ENCODE measurements at places on chromosomes 2 and 18. TPM values are rescaled to one million over a fixed set of nuclear protein-coding genes. Genes with fewer than 3 reads are reported as not detected.

DNA sequence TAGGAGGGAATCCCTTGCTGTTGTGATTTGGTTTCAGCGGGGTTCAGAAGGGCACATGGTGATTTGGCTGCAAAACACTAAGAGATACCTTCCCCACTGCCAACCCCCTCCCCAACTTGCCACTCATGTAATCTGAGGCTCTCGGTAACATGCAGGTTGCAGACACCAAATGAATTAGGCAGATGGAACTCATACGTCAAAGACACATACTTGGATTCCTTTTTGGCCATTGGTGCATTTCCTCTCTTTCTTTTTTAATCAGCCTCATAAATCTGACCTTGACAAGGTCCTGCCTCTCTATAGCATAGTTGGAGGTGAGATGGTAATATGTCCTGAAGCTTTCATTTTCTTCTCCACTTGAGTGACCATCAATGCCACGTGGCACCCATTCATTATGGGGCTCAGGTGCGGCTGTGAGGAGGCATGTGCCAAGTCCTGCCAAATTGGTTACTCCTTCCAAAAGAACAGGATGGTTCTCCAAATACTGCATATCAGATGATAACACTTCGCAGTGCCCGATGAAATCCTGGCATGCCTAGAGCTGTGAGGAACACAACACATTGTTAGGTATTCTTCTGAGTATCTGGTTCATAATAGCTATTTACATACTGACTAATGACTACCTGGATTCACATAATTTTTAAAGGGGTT is 8.3 kb upstream of the TMEM178A start:
- no peak for DNase-seq

GRCh38 chr18:54606835-54607212 is 15.8 kb downstream of the DYNAP start:
- no peak for DNase-seq

The UGT1A9 gene
- not detected for total RNA-seq

The DNAH7 gene
- 0.48 TPM for total RNA-seq

GRCh38 chr2:111642586-111643327 is 241.2 kb downstream of the ANAPC1 start:
- DNase-seq, result no peak

DNA sequence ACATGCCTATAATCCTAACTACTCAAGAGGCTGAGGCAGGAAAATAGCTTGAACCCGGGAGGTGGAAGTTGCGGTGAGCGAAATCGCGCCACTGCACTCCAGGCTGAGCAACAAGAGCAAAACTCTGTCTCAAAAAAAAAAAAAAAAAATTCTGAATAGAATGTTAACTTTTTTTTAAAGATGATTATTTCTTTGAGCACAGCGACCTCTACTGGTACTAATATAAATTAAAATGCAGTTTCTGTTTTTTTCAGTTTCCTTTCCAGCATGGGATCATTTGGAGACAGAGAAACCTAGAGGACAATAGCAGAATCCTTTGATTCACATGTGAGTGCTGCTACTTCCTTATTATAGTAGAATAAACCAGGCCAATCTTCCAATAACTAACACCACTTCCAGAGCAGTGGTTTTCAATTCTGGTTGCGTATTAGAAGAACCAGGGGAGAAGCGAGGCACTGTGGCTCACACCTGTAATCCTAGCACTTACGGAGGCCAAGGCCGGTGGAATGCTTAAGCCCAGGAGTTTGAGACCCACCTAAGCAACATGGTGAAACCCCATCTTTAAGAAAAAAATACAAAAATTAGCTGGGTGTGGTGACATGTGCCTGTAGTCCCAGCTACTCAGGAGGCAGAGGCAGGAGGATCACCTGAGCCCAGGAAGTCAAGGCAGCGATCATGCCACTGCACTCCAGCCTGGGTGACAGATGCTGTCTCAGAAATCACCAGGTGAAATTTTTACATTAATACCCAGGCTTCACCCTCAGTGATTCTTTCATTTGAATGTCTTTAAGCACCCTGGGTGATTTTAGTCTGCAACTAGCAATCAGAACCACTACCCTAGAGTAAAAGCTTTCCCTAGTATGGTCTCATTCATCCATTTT is 10.1 kb downstream of the SRSF7 start:
- DNase-seq, result no peak

- no peak for DNase-seq
These were observed 213.6 kb downstream of the ATAD2B start for GRCh38 chr2:23713351-23713750.

- no peak for DNase-seq
These were observed 8.9 kb upstream of the CHRNA1 start for GRCh38 chr2:174773215-174773614.

GRCh38 chr2:102256276-102256675 is 55.1 kb upstream of the IL1RL1 start:
- no peak for DNase-seq

The MYCN gene
- total RNA-seq, result 0.23 TPM

DNA sequence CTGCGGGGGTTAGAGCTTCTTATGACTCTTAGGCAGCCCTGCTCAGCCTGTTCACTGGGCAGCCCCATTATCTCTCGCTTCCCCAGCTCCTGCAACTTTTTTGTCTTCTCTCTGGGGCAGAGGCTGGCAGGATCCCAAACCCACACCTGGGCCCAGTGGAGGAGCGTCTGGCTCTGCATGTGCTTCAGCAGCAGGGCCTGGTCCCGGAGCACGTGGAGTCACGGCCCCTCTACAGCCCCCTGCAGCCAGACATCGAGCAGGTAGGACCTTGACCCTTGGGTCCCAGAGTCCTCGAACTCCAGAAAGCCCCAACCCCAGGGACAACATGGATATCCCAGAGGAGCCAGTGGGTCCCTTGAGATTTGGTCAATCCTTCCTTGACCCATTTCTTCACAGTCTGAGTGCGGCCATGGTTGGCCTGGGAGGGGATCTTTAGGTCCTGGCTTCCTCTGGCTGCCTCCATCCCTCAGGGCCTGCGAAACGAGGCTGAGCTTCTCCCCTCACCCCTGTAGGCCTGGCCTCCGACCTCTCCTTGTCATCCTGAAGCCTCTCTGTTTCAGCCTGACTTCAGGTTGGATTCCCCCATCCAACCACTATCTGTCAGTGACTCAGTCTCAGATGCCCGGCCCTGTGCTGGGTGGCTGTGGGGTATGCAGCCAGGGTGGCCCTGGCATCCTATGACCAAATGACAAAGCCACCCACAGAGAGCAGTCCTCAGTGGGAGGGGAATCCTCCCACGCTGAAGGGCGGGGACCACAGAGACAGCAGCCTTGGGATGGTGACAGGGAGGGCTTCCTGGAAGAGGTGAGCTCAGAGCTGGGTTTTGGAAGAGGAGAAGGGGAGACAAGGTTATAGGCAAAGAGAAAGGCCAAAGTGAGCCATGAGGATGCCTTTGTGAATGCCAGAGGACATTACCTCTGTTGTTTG is 214.2 kb downstream of the DYSF start:
- no peak for DNase-seq

DNA sequence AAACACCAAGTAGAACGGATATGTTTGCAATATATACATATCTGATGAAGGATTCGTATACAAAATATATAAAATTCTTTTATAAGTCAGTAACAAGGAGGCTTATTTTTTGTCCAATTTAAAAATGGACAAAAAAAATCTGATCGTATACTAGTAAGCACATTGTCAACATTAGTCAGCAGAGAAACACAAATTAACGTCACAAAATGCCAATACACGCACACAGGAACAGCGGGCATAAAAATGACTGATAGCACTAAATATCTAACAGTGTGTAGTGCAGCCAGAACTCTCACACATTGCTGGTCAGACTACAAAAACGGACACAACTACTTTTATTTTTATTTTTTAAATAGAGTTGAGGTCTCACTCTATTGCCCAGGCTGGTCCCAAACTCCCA is 69.5 kb downstream of the LAMA1 start:
- DNase-seq, result no peak

DNA sequence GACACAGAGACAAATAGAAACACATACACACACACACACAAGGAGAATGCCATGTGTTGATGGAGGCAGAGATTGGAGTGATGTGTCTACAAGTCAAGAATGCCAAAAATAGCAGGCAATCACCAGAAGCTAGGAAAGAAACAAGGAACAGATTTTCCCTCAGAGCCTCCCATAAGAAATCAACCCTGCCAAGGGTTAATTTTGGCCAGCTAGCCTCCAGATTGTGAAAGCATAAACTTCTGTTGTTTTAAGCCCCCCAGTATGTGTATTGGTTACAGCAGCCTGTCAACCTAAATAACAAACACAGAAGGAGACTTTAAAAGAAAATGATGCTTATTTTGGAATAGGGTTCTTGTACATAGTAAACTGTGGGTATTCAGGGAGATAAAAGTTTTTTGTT is 5.6 kb upstream of the STK39 start:
- DNase-seq, result no peak

DNA sequence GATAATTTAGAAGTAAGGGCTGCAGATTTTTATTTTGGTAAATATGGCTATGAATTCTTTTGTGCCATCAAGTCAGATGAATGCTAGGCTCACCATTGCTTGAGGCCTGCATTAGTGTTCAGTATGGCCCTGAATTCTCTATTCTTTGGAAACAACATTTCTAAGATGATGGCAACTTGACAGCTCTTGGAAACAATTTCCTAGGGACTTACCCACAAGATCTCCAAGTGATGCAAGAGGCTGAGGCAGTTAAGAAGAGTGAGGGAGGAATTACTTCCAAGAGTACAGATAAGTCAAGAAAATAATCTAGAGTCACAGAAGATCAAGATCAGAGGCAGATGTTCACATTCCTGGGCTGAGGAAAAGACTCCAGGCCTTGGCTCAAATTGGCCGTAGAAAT is 129.1 kb downstream of the NRP2 start:
- no peak for DNase-seq

The SALL3 gene
- 1.1 TPM for total RNA-seq

DNA sequence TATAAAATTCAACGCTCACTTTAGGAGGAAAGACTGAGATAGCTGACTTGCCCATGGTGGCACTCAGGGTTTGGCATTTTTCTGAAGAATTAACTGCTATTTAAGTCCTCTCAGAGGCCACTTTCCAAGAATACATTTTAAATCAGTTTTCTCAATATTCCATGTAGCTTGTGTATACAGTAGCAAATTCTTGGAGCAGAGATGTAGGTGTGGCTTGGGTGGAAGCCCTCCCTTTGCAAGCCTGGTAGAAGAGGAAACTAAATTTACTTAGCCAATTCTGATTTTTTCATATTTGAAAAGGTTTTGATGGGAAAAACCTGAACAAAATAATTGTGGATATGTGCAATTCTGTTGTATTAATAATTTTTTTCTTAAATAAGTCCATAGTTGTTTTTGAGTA is 14.0 kb upstream of the ITGAV start:
- DNase-seq, result no peak

The MREG gene
- 0.82 TPM for total RNA-seq

GRCh38 chr2:232666051-232666805 is 30.9 kb upstream of the GIGYF2 start:
- DNase-seq, result no peak

The ZSWIM2 gene
- total RNA-seq, result not detected

Data from right cardiac atrium (tissue), 5 donors.